ENCODE measurements at places on chromosomes 2 and 18.

DNA sequence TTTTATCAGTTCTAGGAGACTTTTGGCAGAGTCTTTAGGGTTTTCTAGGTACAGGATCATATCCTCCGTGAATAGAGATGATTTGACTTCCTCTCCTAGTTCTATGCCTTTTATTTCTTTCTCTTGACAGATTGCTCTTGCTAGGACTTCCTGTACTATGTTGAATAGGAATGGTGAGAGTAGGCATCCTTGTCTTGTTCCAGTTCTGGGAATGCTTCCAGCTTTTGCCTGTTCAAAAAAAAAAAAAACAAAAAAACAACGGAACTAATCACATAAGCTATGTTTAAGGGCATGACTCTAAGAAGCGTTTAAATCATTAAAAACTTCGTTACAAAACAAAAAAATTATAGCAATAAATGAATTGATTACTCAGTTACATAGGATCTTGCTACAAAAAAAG is 145.7 kb downstream of the NUP35 start:
- no peak for DNase-seq

- DNase-seq, result no peak
Measured at GRCh38 chr2:64062840-64063239, 43.6 kb upstream of the VPS54 start.

GRCh38 chr18:24187689-24188088 is 48.8 kb downstream of the CABYR start:
- no peak for DNase-seq

DNA sequence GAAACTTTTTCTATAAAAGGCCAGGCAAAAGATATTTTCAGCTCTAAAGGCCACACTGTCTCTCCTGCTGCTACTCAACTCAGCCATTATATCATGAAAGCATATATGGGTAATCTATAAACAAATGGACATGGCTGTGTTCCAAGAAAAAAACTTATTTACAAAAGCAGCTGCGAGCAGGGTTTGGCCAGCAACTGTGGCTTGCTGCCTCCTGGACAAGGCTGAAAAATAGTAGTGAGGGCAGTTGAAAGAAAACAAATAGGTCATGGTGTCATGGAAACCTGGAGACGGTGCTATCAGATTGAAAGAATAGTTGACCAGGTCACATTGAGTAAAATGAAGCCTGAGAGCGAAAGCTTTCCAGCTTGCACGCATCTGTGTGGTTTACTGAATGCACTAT is 89.2 kb upstream of the LRATD1 start:
- no peak for DNase-seq

DNA sequence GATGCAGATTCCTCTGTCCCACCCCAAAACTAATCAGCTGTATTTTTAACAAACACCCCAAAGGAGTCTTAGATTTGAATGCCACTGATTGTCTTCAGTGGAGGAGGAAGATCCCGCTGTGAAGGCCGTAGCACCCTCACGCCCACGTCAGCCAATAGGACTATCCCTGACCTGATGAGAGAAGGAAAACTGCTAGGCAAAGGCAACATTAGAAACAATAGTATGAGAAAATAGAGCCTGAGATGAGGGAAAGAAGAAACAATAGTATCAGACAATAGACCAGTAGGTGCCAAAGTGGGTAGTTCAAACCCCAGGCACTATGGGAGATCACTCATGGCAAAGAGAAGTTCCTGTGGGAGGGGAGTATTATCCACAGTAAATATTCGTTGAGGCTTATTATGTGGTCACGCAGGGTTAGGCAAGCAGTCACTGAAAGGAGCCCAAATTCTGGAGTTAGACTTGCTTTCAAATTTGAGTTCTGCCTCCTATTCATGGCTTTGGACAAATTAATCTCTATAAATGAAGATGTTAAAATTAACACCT is 2.8 kb downstream of the PCBP1 start:
- DNase-seq, result no peak

GRCh38 chr2:30433541-30434299 is 13.3 kb upstream of the LCLAT1 start:
- no peak for DNase-seq

DNA sequence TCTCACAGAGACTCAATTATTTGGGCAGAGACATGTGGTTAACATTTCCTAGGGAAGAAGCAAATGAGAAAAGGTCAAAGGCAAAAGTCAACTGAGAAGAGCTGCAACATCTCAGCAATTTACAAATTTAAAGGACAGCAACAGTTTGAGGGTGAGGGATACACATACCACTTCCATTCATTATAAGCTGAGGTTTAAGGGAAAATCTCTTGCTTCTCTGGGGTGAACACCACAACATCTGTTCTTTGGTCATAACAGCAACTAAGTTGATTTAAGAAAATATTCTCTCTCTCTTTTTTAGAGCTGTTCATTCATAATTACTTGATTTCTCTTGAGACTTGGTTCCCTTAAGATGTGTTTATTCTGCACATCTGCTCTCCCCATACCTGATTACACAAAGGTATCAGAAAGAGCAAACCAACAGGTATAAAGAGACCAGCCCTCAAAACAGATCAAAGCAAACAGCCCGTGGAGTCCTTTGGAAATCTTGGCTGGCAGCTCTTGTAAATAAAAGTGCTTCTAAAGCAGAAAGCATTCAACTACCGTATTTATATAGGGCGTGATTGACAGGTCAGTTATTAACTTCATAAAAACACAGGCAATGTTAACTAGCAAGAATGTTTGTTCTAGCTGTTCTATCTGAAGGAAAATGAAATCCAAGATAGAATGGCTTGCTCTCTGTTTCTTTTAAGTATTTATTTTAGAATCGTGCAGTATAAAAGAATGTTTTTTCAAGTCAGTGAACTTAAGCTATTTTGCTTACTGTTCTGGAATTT is 132.8 kb downstream of the THADA start:
- DNase-seq, result no peak

DNA sequence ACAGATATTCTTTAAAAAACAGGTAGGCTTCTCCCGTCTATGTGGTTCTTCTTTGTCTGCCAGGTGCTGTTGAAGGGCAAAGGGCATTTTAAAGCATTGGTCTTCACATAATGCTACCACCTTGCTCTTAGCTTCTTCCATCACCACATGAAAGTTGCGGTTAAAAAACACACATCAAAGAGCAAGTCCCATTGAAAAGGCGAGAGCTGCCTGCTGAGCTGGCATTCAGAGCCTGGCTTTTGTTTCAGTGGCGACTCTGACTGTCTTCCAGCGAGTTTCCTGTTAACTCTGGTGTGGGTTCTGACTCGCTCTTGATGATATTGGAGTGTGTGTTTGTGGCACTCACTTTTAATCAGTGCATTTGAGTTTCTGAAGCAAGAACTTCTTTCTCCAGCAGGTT is 624.9 kb upstream of the FANCL start:
- no peak for DNase-seq

- DNase-seq, result no peak
Measured at GRCh38 chr18:37309059-37309458, 256.5 kb downstream of the CELF4 start.

DNA sequence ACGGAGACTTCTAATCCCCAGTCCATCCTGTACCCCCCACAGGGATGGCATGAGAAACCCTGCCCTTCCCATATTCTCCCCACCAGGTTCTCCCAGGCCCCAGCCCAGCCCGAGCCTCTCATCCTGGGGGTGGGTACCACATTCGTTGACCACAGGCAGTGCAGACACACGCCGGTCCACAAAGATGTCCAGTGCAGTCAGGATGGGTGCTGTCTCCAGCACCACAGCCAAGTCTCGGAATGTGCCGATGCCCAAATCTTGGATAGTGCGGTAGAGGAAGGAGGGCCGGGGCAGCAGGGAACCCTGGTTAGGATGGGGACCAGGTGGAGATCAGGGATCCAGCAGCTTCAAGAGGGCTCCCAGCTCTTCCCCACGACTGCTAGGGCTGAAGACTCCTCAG is 4.8 kb downstream of the PRKAG3 start:
- DNase-seq, result no peak

DNA sequence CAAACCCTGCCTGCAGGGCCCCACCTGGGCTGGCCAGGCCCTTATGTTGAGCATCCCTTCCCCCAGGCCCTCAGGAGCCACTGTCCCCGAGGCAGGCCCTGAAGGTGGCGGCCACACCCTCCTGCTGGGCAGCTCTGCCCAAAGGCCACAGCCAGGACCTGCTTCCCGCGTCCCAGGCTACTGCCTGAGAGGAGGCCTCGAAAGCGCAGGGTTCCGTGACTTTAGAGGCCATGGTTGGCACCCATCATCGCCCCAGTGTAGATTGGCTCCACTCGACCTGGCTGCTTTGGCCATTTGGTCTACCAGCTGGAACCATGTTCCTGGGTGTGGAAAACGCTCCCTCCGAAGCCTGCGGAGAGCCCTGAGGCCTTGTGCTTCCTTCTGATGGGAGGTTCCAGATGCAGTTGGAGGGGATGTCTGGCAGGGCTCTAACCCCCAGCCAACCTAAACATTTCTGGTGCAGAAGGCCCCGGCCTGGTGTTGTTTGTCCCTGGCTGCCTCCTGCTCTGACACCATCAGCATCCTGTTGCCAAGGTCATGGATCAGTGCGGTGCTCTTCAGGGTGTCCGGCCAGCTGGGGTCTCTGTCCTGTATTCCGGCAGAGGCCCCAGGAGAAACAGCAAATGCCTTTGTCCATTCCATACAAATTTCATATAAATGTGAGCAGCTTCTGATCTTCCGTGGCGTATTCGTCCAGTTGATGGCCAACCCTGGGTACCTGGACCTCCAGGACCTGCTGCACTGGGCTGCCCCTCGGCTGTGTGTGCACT is 14.7 kb downstream of the CAPN10 start:
- DNase-seq, result no peak

- no peak for DNase-seq
Measured at GRCh38 chr2:102166189-102166845, 20.5 kb upstream of the IL1RL2 start.

GRCh38 chr2:46245869-46246268 is 51.3 kb upstream of the EPAS1 start:
- no peak for DNase-seq

- no peak for DNase-seq
Measured at GRCh38 chr2:110167326-110168000, 37.4 kb downstream of the NPHP1 start.

DNA sequence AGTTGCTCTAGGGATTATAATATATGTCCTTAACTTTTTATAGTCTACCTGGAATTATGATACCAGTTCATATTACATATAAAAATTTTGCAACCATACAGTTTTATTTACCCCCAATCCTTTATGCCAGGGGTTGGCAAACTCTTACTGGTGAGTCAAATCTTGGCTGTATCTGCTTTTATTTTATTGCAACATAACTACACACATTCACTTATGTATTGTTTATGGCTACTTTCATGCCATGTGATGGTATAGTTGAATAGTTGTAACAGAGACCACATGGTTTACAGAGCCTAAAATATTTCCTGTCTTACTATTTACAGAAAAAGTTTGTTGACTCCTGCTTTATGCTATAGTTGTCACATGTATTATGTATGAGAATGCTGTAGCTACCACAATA is 25.8 kb upstream of the DLX2 start:
- no peak for DNase-seq

DNA sequence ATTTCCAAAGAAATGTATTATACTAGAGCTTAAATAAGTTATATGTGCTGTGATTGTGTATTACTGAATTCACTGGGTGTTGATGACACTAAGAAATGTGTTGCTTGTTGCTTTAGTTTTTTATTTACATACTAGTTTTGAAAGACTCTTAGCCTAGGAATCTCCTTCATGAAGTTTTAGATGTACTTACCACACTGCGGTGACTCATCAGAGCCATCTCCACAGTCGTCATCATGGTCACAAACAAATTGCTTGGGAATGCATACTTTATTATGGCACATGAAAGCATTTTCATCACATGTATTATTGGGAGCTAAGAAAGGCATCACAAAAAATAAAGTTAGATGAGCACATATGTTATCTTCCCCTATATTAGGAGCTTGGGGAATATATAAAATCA is 1624.2 kb downstream of the LRP1B start:
- DNase-seq, result no peak

GRCh38 chr2:22756276-22757043 is 628.5 kb upstream of the KLHL29 start:
- no peak for DNase-seq

- no peak for DNase-seq
Measured at GRCh38 chr18:56910967-56911366, 235.9 kb upstream of the BOD1L2 start.

DNA sequence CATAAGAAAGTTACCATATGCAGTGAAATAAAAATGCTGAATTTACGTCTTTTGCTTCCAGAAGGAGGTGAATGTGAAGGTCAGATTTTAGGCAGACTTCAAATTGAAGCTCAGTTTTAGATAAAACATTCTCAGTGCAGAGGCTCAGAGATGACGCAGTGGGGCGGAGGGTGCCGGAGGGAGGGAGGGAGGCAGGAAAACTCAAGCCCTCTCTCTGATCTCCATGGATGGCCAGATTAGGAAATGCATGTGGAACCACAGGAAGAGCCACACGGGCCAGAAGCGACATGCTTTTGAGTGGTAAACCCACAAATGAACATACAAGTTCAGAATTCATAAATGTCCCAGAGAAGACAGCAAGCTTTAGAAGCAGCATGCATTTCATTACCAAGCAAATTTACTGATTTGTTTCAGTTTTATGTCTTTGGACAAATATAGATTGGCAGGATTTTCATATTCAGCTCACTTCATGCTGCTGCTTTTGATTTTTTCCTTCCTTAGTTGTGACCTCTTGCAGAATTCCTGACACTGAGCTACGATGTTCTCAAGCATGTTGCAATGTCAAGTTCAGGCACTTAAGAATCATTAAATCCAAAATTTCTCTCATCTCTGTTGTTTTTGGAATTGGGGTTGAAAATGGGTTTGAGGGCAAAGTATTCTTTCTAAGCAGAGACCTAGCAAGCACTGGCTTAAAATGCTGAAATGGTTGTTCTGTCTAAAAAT is 29.7 kb upstream of the APCDD1 start:
- no peak for DNase-seq

DNA sequence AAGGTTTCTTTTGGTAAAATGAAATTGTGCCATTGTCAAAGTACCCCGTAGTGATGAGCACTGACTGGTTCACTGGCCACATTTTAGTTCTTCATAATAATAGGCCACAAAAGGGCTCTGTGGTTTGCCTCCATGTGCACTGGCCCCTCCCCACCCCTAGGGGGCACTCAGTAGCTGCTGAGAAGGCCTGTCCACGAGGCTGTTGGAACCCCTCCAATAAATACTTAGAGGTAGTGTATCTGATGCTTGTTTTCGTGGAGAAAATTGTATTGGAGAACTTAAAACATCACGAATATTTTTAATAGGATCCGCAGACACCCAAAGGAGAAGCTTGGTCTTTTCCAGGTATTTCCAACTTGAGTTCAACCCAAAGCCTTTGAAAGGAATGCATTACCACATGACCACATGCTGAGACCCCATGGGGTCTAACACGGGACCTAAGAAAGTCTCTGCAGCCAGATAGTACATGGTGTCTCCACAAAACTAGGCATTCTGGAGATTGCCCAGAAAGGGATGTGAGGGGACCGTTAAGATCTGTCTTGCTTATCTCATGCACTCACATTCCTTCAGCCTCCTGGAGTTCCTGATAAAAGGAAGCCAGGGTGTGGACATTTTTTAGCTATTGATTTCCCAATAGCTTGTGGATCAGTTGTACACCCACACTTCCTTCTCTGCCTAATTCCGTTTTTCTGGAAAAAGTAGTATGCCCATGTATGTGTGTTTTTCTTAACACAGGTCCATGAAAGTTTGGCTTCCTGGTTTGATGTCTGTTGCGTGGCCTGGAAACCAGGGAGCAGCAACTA is 28.5 kb upstream of the NOSTRIN start:
- no peak for DNase-seq

Measured in stimulated activated CD4-positive, alpha-beta T cell treated with anti-CD3 and anti-CD28 coated beads, Interleukin-12 subunit alpha, Interleukin-12 subunit beta, amount 100 ng/mL, for 24 hours (primary cell).